Thymus (tissue), 14 donors: ENCODE measurements at places on chromosomes 1 and 21. TPM values are rescaled to one million over a fixed set of nuclear protein-coding genes. Genes with fewer than 3 reads are reported as not detected.
A peak's percentile ranks its signal among the peaks of the same experiment; 100 is the strongest.

Gene CLEC20A
- 0.28 TPM for total RNA-seq

Gene RSPH1
- total RNA-seq, result 0.38 TPM

Gene ASH1L
- total RNA-seq, result 20.7 TPM

DNA sequence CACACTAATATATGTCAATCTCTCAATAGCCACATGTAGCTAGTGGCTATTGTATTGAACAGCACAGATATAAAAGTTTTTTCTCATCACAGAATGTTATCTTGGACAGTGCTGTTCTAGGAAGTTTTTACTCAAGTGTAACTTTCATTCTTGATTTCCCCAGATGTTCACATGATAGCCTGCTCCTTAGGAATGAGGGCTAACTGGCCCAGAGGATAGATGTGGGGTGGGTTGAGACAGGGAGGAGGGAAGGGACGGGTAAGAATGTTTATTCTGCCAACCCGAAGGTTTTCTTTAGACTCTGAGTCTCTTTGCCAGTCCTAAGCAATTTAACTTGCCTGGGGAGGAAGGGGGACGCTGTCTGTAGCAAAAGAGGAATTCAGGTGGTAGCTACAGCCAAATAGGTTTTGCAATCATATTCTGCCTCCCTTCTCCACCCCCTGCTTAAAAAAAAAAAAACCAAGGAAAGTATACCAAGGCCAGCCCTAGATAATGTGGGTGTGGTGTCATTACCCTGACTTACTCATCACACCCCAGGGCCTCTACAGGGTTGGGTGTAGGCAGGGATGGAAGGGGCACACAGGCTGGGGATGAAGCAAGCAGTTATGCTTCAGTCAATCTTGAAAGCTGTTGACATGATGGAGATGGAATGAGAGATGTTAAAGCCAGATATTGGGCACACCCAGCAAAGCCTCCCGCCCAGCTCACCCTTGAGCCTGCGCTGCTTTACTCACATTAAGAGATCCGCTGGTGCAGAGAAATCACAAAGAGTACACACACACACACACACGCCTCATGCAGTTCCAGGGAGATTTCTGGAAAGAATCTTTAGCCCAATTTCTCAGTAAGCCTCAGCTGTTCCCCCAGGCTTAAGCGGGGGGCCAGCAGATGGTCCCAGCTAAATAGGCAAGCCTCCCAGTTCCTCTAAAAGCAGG lies 59.9 kb downstream of the PLXNA2 start:
- no peak for DNase-seq

- no peak for DNase-seq
These were observed 31.4 kb downstream of the CLSTN1 start for GRCh38 chr1:9792156-9793042.

- DNase-seq, result no peak
These were observed 64.7 kb downstream of the PRDM16 start for GRCh38 chr1:3133686-3134085.

DNA sequence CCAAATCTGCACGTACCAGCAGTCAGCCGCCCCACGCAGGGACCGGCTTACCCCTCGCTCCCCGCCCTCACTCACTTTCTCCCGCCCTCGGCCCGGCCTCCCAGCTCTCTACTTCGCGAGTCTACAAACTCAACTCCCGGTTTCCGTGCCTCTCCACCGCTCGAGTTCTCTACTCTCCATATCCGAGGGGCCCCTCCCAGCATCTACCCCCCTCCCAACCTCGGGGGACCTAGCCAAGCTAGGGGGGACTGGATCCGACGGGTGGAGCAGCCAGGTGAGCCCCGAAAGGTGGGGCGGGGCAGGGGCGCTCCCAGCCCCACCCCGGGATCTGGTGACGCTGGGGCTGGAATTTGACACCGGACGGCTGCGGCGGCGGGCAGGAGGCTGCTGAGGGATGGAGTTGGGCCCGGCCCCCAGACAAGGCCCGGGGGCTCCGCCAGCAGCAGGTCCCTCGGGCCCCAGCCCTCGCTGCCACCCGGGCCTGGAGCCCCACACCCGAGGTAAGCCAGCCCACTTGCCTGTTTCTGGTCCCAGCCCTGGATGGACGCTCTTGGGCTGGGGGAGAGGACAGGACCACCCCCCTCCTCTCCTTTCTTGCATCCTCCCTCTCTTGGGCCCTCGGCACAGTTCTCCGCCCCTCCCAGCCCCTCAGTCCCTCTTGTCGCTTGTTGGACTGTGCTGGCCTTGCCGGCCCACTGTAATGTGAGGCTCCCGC lies at the start of gene ARTN:
Gene ARTN, plus strand, starts transcription at position 416 of the 715 bp plus-strand sequence. CDS start 1,856 bp downstream, outside the sequence.
- no peak for DNase-seq

Gene FAM177B
- 0.42 TPM for total RNA-seq

Gene REG4
- 0.76 TPM for total RNA-seq

DNA sequence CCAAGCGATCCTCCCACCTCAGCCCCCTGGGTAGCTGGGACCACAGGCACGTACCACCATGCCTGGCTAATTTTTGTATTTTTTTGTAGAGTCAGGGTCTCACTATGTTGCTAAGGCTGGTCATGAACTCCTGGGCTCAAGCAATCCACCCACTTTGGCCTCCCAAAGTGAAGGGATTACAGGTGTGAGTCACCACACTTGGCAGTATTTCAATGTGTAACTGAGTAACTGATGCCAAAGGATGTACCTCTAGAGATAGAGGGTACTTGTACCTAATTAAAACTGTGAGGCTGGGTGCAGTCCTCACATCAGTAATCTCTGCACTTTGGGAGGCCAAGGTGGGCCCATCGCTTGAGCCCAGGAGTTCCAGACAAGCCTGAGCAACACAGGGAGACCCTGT lies 258.7 kb upstream of the DMRTA2 start:
- DNase-seq, result no peak

DNA sequence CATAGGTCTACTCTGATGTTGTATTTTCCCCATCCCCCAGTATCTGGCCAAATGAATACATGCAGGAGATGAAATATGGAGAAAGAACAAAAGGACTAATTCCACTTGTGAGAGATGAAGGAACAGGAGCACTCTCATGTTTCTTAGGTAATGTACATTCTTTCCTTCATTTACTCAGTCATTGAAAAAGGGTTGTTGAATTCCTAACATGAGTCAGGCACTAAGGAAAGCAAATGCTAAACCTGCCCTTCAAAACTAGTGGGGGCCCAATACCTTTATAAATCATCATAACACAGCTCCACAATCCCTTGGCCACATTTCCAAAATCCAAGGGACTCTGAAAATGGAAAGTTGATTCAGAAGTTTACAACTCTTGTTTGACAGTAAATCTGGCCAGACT lies 94.3 kb downstream of the DIRAS3 start:
- no peak for DNase-seq

DNA sequence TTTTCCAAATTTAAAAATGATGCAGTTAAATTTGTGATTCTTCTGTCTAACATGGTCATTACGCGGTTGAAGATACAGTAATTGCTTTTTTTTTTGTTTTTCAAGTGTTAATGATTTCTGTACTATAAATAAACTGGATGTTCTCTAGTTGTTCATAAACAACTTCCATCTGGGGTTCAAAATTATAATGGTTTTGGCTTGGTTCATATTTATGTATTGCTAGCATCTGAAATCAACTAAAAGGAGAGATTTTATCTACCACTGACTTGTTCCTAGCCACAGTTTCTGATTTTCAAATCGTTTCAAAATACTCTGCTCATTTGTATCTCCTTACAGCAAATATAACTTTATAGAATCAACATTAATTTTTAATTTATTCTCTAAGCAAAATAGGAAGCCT lies 35.2 kb upstream of the PLPPR4 start:
- DNase-seq, result no peak

Gene SLC6A17
- under 0.01 TPM for total RNA-seq

GRCh38 chr1:175185903-175186302 lies 6.7 kb downstream of the KIAA0040 start:
- DNase-seq, result no peak

GRCh38 chr1:226912587-226913176 lies 27.4 kb upstream of the COQ8A start:
- DNase-seq, result peak; percentile 53

Gene DMRTA2
- total RNA-seq, result 0.14 TPM

Gene CFAP107
- not detected for total RNA-seq

DNA sequence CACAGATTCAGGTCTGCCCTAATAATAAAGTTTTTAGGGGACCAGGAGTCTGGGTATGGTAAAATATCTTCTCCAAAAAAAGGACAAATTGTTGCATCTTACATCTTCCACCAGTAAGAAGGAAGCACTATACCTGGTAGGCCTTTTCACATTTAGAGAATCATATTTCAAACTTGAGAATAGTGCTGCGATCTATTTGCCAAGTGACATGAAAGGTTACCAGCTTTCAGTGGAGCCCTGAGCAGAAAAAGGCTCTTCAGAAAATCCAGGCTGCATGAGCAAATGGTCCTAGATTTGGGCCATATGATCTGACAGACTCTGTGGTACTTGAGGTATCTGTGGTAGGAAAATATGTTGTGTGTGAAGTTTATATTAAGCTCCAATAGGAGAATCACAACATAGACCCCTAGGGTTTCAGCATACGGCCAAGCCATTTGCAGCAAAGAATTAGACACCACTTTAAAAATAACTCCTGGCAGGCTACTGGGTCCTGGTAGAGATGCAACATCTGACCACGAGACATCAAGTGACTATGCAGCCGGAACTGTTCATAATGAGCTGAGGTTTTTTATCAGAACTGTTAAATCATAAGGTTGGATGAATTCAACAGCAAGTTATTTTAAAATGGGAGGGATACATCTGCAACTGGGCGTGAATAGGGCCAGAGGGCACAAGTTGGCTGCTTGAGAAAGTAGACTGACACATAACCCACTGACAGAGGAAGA lies 38.6 kb upstream of the CCDC190 start:
- no peak for DNase-seq

Gene KRTAP21-2
- total RNA-seq, result not detected

DNA sequence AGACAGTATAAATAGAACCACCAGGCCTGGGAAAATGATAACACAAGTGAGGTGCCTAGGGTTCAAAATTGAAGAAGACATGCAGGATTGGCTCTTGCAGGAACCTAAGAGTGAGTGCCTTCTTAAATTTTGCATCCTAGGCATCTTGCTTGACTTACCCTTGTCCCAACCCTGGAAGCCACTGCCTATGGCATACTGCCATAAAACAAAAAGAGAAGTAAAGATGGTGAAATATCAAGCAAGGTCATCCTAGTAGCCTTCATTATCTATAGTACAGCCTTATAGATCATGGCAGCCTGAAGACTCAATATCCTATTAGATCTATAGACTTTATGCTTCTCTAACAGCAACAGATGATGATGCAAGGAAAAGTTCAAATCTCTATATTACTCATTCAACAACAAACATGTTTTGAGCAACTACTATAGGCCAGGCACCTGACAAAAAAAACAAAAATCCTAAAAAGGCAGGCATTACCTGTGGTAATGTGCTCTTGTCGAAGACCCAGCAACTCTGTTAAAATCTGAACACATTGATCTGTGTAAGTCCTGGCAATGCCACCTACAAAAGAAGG lies 6.3 kb downstream of the AP4B1 start:
- DNase-seq, result no peak

DNA sequence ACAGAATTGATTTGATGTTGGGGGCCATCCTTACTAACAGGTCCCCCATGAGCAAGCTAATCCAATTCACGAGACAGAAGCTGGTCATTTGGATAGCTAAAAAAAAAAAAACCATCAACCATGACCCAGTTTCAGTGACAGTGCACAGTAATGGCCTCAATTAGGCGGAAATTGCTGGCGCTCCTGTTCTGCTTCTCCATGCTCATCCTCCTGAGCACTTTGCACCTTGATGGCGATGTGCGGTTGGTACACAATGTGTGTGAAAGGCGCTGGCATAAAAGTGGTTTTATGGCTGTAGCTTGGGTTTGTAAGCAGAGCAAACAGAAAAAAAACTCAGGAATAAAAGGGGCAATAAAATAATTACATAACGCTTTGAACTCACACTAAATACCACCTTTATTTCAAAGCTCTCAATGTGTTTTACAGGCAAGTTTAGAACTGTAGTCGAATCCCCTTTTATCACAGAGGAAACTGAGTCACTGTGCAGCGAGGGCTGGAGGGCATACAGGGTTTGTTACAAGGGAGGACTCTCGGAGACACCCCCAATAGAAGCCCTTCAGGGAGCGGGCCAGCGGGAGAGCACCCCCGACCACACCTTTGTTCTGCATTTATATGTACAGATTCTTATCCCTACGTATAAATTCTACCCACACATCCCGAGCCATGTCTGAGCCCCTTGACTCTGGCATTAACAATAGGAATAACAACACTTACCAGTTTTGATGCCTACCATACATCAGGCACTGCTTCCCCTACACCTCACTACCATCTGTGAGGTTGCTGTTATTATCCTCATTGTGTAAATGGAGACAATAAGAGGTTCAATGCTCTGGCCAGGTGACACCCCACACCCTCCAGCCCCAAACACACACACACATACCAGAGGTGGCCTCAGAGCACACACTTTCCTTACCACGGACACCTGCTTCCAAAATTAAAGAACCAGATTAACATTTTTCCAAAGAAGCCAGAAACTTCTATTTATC lies 213.5 kb upstream of the IRF2BP2 start:
- no peak for DNase-seq

Gene TM2D1
- 46.0 TPM for total RNA-seq

DNA sequence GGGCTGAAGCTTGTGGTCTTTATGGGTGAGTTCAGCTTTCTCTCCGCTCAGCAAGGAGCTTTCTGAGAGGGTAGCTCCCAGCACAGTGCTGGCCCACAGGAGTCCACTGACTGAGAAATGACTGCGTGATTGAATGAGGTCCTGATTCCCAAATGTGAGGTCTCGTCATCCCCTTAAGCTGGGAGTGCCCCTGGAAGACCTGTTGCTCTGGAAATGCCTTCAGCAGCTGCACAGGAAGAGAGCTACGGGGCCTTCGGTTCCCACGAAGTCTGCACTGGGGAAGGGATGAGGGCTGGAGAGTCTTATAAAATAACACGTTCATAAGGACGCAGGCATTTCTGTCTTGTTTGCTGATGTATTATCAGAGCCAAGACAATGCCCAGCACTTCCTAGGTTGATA lies 14.0 kb downstream of the TNNT2 start:
- DNase-seq, result no peak

- DNase-seq, result no peak
These were observed 188.1 kb upstream of the SAMSN1 start for GRCh38 chr21:14734191-14734590.

DNA sequence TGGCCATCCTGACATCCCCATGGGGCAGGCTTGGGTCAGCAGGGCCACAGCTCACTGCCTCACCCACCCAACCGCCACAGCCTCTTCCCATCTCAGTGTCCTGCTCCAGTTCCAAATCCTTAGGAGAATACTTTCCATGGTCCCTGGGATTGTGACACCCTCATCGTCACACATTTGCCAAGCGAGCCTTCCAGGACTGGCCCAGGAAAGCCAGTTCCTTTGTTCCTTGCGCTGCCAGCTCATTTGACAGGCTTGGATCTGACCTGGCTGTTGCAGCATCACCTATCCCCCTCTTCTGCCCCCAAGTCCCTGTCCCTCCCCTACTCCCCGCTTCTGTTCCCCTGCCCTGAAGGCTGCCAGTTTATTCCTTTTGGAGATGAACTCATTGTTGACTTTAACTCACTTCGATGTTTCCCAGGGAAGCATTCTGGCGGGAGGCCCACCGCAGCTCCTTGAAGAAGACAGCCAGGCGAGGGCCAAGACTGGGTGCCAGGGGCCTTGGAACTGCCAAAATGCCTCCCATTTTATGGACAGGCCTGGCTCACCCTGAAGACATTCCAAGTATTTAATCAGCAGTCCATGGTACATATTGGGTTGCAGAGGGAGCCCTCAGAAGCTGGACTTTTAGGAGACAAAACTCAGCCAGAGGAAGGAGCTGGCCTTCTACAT lies 10.2 kb upstream of the GNL2 start:
- no peak for DNase-seq

Gene SPATA46
- total RNA-seq, result not detected

Gene HCN3
- 0.76 TPM for total RNA-seq

GRCh38 chr21:15206514-15206913 lies 141.7 kb upstream of the NRIP1 start:
- DNase-seq, result no peak

Gene CHTOP
- 61.0 TPM for total RNA-seq

GRCh38 chr1:207362962-207363860 lies 41.7 kb downstream of the CD55 start:
- DNase-seq, result peak; percentile 42
